NB4 (cell line): ENCODE measurements at places on chromosomes 6 and 20.

GRCh38 chr6:105163183-105163582 is 16.6 kb downstream of the POPDC3 start:
- no peak for DNase-seq

GRCh38 chr6:112827793-112828192 is 480.7 kb downstream of the RFPL4B start:
- no peak for DNase-seq

DNA sequence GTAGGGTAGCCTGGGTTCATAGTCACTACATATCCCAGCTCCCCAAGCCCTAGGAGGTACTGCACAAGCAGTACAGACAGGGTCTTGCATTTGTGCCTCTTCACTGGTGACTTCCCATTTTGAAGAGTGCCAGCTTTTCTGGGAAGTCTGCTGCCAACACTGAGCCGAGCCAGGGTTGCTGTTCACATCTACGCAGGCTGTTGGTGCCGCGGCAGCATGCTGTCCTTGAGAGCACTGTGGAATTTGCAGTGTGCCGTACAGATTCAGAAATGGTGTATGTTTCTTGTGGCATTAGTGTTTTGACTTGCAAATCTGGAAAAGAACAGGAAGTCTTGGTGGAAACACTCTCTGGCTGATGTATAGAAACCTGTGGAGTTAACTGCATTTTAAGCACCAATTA is 67.5 kb downstream of the JARID2 start:
- DNase-seq: no peak

- no peak for DNase-seq
Observed at GRCh38 chr6:37033819-37034795, 28.7 kb downstream of the FGD2 start.

- DNase-seq: no peak
Observed at GRCh38 chr6:110645685-110646418, 169.4 kb downstream of the CDK19 start.

GRCh38 chr6:112362812-112363570 is 15.9 kb downstream of the RFPL4B start:
- DNase-seq: no peak
